K562 (cell line): ENCODE measurements at places on chromosomes 3 and 15. TPM values are rescaled to one million over a fixed set of nuclear protein-coding genes. Genes with fewer than 3 reads are reported as not detected.

DNA sequence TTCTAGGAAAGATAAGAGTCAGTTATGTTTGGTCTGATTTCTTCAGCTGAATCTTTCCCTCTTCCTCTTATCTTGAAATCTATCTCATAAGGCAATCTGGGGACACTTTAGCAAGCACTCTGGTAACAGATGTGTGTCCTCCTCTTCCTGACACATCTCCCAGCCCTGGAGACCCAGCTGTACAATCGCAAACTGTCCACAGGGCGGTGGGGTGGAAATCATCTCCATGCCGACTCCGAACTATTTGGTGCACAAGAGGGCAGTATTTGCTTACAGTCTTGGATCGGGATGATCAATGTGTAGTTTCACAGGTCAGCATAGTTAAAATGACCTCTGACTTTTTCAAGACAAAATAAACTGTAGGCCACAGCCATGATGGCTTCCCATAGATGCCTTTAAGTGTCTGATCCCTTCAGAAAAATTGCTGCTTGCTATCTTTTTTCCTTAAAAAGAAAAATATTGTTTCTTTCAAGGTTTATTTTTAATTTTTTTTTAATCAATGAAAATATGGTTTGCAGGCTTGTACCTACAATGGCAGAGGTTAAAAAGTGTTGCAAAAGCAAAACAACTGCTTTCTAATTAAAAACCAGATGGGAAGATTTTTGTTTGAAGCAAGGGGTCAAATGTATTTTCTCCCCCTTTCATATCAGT, 17.7 kb downstream of the EEFSEC start:
- no peak overlapping the region for H3K4me3 ChIP-seq
- H3K36me3 ChIP-seq, result no peaks in the 10 kb centered on the region
- peaks cover 4% of the 10 kb centered on the region; the same call in 1 of the 3 replicates for H3K4me1 ChIP-seq
- DNase-seq, result peak; percentile 72
- H3K27ac ChIP-seq, result no peak overlapping the region

DNA sequence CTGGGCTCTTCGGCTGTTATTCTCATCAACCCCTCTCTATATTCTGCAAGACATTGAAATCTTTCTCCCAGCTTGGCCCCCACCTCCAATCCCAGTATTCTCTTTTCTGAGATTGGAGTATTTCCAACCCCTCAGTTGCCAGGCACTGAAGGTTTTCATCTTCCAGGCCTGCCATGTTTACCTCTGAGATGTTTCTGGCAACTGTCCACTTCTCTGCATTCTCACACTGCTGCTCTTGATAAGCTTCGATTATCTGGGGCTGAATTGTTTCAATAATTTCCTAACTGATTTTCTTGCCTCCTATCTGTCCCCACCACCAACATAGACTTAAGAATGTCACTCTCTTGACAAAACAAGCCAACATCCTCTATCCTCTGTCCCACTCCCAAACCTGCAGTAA, 1.4 kb upstream of the GPR156 start:
- peaks cover 16% of the 10 kb centered on the region; the same call in 2 of the 3 replicates for H3K27me3 ChIP-seq
- no peaks in the 10 kb centered on the region for H3K4me1 ChIP-seq
- H3K4me3 ChIP-seq, result no peak overlapping the region
- no peaks in the 10 kb centered on the region for H3K36me3 ChIP-seq
- no peak for DNase-seq
- no peak overlapping the region for H3K27ac ChIP-seq

- no peaks in the 10 kb centered on the region for H3K4me1 ChIP-seq
- H3K36me3 ChIP-seq, result no peaks in the 10 kb centered on the region
- H3K27ac ChIP-seq, result no peak overlapping the region
- no peaks in the 10 kb centered on the region for H3K27me3 ChIP-seq
- DNase-seq, result no peak
Observed at GRCh38 chr15:46266661-46267060, 631.8 kb downstream of the SQOR start.

DNA sequence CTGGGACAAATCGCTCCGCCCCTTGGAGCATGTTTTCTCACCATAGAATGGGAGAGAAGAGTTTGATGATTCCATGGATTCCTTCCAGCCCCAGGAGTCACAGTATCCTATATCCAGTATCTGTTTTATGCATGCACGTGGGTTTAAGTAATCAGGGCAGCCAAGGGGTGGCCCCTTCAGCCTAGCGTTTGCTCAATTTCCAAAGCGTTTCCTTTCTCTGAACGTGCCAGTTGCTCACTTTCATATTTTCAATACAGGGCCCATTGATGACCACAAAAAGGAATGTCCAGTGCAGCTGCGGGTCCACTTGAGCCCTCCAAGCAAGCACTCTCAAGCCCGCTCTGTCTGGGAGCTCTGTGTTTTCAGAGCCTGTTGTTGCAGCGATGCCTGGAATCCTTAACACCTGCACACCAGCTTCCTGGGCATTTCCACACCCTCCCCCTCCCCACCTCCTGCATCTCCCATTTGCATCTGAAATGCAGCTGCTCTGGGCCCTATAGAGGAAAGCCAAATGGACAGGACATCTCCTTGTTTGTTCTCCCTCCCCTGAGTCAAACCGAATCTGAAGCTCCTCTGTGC, 164.3 kb upstream of the LPP start:
- peaks cover 5% of the 10 kb centered on the region; the same call in 1 of the 2 replicates for H3K27me3 ChIP-seq
- no peaks in the 10 kb centered on the region for H3K4me1 ChIP-seq
- H3K4me3 ChIP-seq, result no peak overlapping the region
- no peaks in the 10 kb centered on the region for H3K36me3 ChIP-seq

- no peak overlapping the region for H3K4me3 ChIP-seq
- no peak overlapping the region for H3K27ac ChIP-seq
- no peaks in the 10 kb centered on the region for H3K36me3 ChIP-seq
- no peak for DNase-seq
Observed at GRCh38 chr3:37905346-37905745, 43.7 kb downstream of the CTDSPL start.

C3orf70 gene
- total RNA-seq, result 0.04 TPM in 1 of 2 replicates, not detected in the other

SEMA3G gene
- 0.07 TPM in 1 of 2 replicates, not detected in the other for total RNA-seq
